Pancreas (tissue), 10 donors: ENCODE measurements at places on chromosomes 4 and X. TPM values are rescaled to one million over a fixed set of nuclear protein-coding genes. Genes with fewer than 3 reads are reported as not detected.

Gene ADAMTS3
- total RNA-seq, result 0.19 TPM

Gene ITM2A
- 10.2 TPM for total RNA-seq

Gene GYPE
- total RNA-seq, result not detected

Gene GPC3
- total RNA-seq, result 1.7 TPM

Gene L1CAM
- 1.5 TPM for total RNA-seq

Gene NHS
- 0.79 TPM for total RNA-seq

Gene TRAM1L1
- total RNA-seq, result 0.63 TPM

DNA sequence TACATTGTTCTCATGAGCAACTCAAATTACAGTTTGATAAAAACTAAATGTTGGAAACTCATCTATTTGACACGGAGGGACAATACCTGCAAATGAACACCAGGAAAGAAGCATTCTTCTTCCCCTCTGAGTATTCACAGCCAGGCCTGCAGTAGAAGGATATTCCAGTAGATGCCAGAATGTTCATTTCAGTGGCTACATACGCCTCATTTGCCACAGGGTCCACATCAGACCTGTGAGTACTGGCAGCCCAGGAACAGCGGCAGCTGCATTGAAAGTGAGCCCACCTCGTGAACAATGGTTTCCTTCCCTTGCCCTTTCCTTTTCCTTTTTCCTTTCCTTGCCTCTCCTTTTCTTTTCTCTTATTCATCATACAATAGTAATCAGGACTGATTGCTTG is 81.1 kb upstream of the NEIL3 start:
- DNase-seq, result no peak

- DNase-seq, result no peak
These were observed 177.0 kb downstream of the CAMK2D start for GRCh38 chr4:113584407-113585150.

GRCh38 chr4:159282944-159283343 is 180.1 kb downstream of the RAPGEF2 start:
- no peak for DNase-seq

DNA sequence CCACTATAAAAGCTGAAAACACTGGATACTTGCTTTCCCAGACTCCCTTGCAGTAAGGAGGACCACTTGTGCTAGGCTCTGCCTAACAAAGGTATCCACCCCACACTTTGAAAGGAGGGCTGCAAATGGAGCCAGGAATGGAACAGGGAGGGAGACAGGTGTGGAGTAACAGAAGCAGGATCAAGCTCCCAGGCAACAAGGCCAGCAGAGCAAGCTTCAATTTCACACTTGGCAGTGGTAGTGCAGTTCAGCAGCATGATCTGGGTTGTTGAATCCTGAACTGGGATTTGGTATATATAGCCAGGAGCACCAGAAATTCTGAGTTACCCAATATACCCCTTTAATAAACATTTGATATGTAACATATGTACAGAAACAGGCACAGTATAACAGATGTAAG is 9.8 kb downstream of the LAMP2 start:
- no peak for DNase-seq

GRCh38 chr4:84870398-84871163 is 95.9 kb downstream of the WDFY3 start:
- no peak for DNase-seq

DNA sequence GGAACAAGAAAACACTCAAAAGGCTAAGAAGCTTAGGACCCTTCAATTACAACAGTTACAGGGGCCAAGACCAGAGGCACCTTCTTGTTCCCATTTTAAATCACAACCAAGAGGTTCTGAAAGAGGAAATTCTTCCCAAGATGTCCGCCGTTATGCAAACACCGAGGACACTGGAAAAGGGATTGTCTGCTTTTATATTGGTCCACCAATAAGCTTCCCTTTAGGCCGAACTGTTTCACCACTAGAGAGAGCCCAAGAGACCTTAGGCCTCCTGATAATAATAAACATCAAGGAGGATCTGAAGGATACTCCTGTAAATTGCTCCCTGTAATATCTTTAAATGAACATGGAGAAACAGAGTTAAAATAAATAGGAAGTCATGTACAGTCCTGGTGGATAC is 92.6 kb upstream of the NLRP2B start:
- DNase-seq, result no peak

- DNase-seq, result no peak
These were observed 40.0 kb downstream of the CDS1 start for GRCh38 chr4:84622959-84623358.

DNA sequence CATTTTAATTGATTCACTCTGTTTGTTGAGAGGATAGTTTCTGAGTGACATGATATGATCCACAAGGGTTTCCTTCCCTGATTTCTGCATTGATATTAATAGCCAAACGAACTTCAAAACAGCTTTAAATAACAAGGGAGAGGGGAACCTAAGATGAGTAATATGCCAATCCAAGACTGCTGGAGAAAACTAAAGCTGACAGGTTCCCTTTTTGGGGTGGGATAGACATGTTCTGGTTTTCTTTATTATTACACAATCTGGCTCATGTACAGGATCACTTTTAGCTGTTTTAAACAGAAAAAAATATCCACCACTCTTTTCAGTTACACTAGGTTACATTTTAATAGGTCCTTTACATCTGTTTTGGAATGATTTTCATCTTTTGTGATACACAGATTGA is 182.2 kb downstream of the AR start:
- no peak for DNase-seq

GRCh38 chrX:146754268-146754667 is 55.3 kb upstream of the CXorf51B start:
- DNase-seq, result no peak

DNA sequence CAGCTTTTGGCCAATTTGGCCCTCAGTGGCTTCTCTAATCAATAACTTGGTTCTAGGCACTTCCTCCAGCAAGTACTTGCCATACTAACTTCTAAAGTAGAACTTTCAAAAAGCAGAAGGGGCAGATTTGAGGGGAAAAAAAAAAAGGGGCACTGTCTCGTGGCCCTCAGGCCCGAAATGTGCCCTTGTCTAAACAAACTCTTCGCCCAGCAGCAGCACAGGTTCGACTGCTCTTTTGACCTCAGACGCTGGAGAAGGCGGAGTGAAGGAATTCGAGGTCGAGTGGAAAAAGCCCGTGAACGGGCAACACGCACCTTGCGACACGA is 775 bp downstream of the GRPEL1 start:
- no peak for DNase-seq

DNA sequence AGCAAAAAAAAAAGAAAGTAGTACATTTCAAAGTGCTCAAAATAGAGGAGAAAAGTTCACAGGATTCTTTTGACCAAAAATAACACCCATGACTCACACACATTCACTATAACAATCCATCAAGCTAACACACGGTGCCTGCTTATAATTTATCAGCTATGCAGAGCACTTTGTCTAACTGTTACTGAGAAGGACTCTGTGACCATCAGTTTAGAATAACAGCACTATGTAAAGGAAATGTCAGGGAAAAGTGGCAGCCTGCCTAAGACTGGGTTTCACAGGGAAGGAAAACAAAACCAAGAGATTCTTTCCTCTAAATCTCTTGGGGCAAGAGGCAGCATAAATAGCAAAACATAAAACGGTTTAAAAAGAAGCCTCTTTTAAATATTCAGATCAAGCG is 54.8 kb downstream of the CCDC149 start:
- DNase-seq, result no peak
